ENCODE measurements at places on chromosomes 2 and 18. TPM values are rescaled to one million over a fixed set of nuclear protein-coding genes. Genes with fewer than 3 reads are reported as not detected.

RNF152 gene
- 2.3 TPM for total RNA-seq

ITPRIPL1 gene
- total RNA-seq = 0.31 TPM

NYAP2 gene
- total RNA-seq = not detected

GPAT2 gene
- 2.3 TPM for total RNA-seq

GCKR gene
- total RNA-seq = 0.44 TPM

CCDC102B gene
- 16.6 TPM for total RNA-seq

ATIC gene
- 50.4 TPM for total RNA-seq

TEKT4 gene
- not detected for total RNA-seq

PER2 gene
- 4.6 TPM for total RNA-seq

KDSR gene
- 34.8 TPM for total RNA-seq

ATG9A gene
- 70.1 TPM for total RNA-seq

PPP1R1C gene
- not detected for total RNA-seq

C1QL2 gene
- not detected for total RNA-seq

KLF7 gene
- total RNA-seq = 11.1 TPM

NTSR2 gene
- not detected for total RNA-seq

SPATS2L gene
- 47.1 TPM for total RNA-seq

C2orf80 gene
- not detected for total RNA-seq

FNDC4 gene
- 30.8 TPM for total RNA-seq

PRSS56 gene
- not detected for total RNA-seq

COL4A3 gene
- 4.2 TPM for total RNA-seq

DUSP19 gene
- total RNA-seq = 4.2 TPM

REG3G gene
- not detected for total RNA-seq

NR4A2 gene
- total RNA-seq = 0.19 TPM

TWIST2 gene
- 94.5 TPM for total RNA-seq

TMEM17 gene
- 0.69 TPM for total RNA-seq

ZNF396 gene
- 0.88 TPM for total RNA-seq

KANSL1L gene
- total RNA-seq = 17.5 TPM

PROC gene
- total RNA-seq = not detected

RAMP1 gene
- 37.2 TPM for total RNA-seq

RBFA gene
- total RNA-seq = 18.0 TPM

PSD4 gene
- total RNA-seq = 1.4 TPM

DBI gene
- total RNA-seq = 127 TPM

Data from cardiac ventricle fibroblast (primary cell).